Effector memory CD8-positive, alpha-beta T cell (primary cell): ENCODE measurements at places on chromosomes 5 and 9.

- DNase-seq = no peak
Observed at GRCh38 chr5:122063836-122064235, 14.2 kb downstream of the LOX start.

- no peak for DNase-seq
Observed at GRCh38 chr9:129362287-129363000, 184.4 kb upstream of the IER5L start.

DNA sequence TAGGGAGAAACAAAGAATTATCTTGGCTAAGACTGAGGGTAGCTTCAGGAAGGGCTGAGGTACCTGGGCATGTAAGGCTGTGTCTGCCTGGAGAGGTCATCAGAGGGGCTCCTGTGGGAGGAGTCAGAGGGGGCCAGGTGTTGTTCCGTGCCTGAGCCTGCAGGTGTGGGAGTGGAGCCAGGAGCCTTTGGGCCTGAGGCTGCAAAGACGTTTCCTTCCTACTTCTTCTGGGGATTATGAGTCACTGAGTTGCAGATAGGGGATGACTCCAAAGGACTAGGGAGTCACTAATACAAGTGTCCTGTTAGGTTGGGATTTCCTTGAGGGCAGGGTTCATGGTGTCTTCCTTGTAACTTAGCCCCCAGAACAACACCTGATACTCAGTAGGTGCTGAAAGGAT lies 391.1 kb downstream of the ARHGEF28 start:
- no peak for DNase-seq

DNA sequence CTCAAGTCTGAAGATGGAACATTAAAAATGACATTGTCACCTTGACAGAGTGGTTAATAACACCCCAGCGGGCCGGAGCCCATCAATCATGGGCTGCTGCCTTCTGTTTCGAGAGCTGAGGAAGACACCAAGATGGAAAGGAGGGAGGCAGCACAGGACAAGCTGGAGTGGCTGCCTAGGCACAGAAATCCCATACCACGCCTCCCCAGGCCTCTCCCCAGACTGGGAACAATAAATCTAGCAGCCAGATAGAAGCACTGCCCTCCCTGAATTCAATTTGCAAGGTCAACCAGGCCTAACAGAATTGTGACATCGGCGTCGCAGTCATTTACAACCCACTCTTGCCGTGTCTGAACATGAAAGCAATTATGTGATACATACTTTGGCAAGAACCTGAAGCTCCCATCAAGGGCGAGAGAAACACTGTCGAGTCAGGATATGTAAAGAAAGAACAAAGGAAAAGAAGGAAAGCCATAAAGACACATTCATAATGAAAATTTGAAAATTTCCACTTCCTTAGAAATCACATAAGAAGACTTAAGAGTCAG lies 35.4 kb upstream of the ZNF354A start:
- DNase-seq = no peak

DNA sequence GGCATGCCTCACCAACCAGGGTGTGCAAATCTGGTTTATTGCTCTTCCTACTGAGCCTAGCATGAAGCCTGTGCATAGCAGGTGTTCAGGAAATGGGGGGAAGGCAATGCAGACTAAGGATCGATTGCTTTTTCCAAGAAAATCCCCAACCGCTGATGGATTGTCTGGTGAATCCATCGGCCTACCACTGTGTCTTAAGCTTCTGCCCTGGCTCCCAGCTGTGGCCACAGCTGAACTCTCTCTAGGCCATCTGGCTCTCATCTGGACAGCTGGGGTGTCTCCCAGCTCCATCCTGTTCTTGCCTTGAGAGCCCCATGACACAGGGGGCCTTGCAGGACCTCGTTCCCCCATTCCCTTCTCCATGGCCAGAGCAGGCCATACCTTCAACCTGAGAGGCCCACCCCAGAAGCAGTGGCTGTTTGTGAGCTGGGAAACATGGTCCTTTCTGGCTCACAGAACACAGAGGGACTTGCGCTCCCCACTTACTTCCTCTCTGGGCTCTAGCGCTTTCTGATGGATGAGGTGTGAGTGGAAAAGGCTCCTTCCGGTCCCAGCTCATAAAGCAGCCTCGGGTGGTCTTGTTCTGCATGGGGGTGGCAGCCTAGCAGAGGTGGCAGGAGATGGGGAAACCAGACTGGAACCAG lies 41.8 kb downstream of the COL27A1 start:
- DNase-seq = no peak

GRCh38 chr9:129894120-129894823 lies 59.0 kb downstream of the USP20 start:
- no peak for DNase-seq

DNA sequence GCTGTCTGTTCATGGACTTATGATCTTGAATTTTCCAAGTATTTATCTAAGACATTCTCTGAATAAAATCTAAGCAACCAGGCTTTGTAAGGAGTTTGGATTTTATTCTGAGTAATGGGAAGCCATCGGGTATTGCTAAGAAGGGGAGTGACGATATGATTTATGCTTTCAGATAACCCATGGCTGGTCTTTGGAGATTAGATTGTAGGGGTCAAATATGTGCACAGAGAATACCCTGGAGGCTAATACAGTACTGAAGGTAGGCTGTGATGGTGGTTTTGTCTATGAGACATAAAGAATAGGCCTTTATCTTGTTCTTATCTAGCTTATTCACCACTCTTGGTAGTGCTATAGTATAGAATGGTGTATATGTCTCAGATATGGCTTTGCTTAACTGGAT lies 60.0 kb upstream of the C5orf46 start:
- DNase-seq = no peak

GRCh38 chr5:43358301-43358700 lies 45.1 kb upstream of the HMGCS1 start:
- DNase-seq = no peak
